ENCODE measurements at places on chromosomes 11 and 22.

DNA sequence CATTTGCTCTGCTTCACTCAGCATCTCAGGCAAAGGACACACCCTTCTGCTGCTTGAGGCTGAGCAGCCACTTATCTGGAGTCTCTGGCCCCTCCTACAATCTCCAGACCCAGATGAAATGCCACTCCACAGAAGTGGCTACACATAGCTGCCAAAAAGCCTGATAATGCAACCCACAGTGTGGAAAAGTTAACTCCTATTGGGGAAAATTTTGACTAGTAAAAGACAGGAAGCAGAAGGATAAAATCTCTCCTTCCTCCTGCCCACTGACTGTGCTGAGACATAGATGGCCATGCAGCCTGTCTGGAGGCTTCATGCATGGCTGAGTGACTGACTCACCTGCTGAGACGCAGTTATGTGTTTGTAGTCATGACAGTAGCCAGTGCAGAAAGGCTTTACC lies 92.3 kb upstream of the TEAD1 start:
- DNase-seq, result no peak

GRCh38 chr11:86876716-86877234 lies 76.4 kb downstream of the PRSS23 start:
- DNase-seq, result no peak

- no peak for DNase-seq
Observed at GRCh38 chr11:103794262-103794661, 242.2 kb upstream of the DDI1 start.

DNA sequence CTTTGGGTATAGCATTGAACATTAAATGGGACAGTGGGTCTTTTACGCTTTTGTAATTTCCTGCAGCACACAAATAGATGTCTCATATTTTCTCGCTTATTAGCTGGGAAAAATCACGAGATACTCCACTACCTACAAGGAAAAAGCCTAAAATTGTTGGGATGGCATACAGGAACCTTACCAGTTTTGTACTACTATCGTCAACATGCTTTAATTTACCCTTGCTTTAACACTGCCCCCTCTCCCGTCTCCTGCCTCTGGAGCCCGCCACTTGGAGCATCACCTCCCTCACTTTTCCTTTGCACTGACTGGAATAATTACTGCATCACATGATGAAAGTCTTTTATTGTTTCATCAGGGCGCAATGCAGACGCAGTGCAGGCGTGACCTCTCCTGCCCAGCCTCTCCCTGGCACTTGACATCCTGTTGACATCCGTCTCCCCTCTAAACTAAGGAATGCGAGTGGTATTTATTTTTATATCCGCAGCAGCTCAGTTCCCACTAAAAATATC lies 1.0 kb upstream of the FNBP4 start:
- no peak for DNase-seq

GRCh38 chr11:75337195-75337654 lies 14.2 kb downstream of the ARRB1 start:
- no peak for DNase-seq

- no peak for DNase-seq
Observed at GRCh38 chr11:14269692-14270573, 89.0 kb downstream of the RRAS2 start.

All from GM13977 (cell line).